ENCODE measurements at places on chromosomes 2 and 18. TPM values are rescaled to one million over a fixed set of nuclear protein-coding genes. Genes with fewer than 3 reads are reported as not detected.

CHAC2 gene
- 3.8 TPM for polyA plus RNA-seq

SIX2 gene
- 21.6 TPM for polyA plus RNA-seq

ERMN gene
- 0.10 TPM for polyA plus RNA-seq

SERPINB12 gene
- polyA plus RNA-seq, result 0.10 TPM

DSG1 gene
- 0.07 TPM for polyA plus RNA-seq

- DNase-seq, result no peak
These were observed 82.6 kb downstream of the ZNF532 start for GRCh38 chr18:58947136-58947732.

- no peak for DNase-seq
These were observed 147.1 kb downstream of the GALNT1 start for GRCh38 chr18:35728676-35729075.

- DNase-seq, result no peak
These were observed 24.3 kb downstream of the HEATR5B start for GRCh38 chr2:37059841-37060240.

GRCh38 chr2:65198737-65199136, 28.9 kb upstream of the ACTR2 start:
- DNase-seq, result no peak

- DNase-seq, result no peak
These were observed 1.9 kb downstream of the PSMA8 start for GRCh38 chr18:26135548-26135947.

- no peak for DNase-seq
These were observed 1200.4 kb upstream of the CDH2 start for GRCh38 chr18:29377346-29377745.
